ENCODE measurements at places on chromosomes 16 and 17.

- DNase-seq, result no peak
Measured at GRCh38 chr17:80236911-80237310, 16.7 kb downstream of the SLC26A11 start.

DNA sequence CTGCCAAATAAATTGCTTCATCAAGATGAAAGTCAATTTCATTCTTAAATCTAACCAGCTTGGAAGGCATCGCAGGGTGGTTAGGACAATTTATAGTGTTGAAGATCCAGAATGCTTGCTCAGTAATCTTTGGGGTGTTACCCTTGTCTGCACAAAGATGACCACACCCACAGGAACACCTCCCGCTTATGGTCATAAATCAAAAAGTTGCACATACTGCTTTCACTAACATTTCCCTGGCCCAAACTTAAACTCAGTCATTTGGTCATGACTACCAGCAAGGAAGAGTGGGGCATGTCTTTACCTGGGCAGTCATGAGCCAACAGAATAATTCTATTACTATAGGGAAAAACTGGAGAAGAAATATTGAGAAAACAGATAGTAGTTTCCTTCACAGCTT, 57.6 kb upstream of the KIF2B start:
- no peak for DNase-seq

- DNase-seq, result no peak
Measured at GRCh38 chr16:68806422-68806821, 36.9 kb upstream of the TANGO6 start.

- DNase-seq, result no peak
Measured at GRCh38 chr17:54029986-54030385, 207.3 kb downstream of the KIF2B start.

DNA sequence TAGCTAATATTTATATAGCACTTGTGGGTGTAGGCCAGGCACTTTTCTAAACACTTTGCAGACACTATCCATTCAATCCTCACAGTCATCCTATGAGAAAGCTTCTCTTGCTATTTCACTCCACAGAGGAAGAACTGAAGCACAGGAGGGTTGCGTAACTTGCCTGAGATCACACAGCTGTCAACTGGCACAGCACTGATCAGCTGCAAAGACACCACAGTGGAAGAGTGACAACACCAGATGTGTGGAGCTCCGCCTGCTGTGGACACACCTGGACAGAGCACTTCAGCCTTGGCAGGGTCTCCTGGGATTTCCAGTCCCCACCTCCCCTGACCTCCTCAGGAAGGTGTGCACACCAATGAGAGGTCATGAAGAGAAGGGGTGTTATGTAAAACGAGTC, 13.3 kb upstream of the CNEP1R1 start:
- DNase-seq, result no peak

- DNase-seq, result no peak
Measured at GRCh38 chr17:42027961-42028790, 8.3 kb downstream of the NKIRAS2 start.

Measured in activated naive CD4-positive, alpha-beta T cell treated with anti-CD3 and anti-CD28 coated beads, Interleukin-2, amount 10 ng/mL, durations not matched to agents 7 days and 5 days (primary cell).